ENCODE measurements at places on chromosomes 5 and 9. TPM values are rescaled to one million over a fixed set of nuclear protein-coding genes. Genes with fewer than 3 reads are reported as not detected.

The SHISAL2B gene
- not detected for total RNA-seq

The INSL4 gene
- not detected for total RNA-seq

The ARL10 gene
- 25.1 TPM for total RNA-seq

The NLN gene
- 25.9 TPM for total RNA-seq

The PLEKHG4B gene
- 10.1 TPM for total RNA-seq

The ECSCR gene
- total RNA-seq, result 10.8 TPM

The IFNA2 gene
- total RNA-seq, result not detected

The AGXT2 gene
- not detected for total RNA-seq

The UGT3A2 gene
- 1.7 TPM for total RNA-seq

The SLC34A3 gene
- total RNA-seq, result not detected

The OR1J2 gene
- total RNA-seq, result not detected

Measured in camera-type eye (tissue), 1 donor.